Stimulated activated memory B cell treated with anti-CD40 and anti-IgM and Interleukin-4, amounts not matched to agents 10 μg/mL and 1 μg/mL and 100 μg/mL, for 72 hours (primary cell): ENCODE measurements at places on chromosomes 7 and 10.

DNA sequence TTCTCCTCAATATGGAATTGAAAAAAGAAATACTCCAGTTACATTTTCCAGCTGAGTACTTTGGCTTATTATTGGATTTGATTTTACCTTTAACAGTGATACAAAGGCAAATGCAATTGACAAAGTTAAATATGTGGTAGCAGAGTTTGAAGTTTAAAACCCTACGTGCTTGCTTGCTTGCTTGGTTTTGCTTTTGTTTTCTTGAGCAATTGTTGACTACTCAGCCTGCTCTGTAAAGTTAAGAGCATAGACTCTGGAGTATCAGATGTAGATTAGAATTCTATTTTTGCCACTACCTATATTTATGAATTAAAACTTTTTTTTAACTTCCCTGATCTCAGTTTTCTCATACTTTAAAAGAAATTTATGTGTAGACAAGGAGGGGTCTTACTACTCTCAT, 51.4 kb downstream of the PCDH15 start:
- ATAC-seq, result no peak

DNA sequence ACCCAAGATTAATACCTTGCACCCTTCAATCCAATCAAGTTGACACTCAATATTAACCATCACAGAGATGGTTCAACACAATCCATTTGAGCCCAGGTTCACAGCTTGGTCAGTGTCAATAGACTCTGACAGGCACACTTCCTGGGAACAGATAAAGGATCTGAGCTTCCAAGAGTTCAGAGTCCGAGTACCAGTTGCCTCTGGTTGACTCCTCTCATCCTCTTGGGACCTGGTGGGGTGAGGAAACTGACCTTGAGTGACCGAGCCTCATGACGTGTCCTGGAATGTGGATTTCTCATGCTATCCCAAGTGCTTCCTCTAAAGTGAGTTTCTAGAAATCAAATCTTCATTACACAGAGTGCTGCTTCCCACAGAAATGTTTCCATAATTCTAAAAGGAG, 162.0 kb downstream of the CYP26A1 start:
- no peak for ATAC-seq

DNA sequence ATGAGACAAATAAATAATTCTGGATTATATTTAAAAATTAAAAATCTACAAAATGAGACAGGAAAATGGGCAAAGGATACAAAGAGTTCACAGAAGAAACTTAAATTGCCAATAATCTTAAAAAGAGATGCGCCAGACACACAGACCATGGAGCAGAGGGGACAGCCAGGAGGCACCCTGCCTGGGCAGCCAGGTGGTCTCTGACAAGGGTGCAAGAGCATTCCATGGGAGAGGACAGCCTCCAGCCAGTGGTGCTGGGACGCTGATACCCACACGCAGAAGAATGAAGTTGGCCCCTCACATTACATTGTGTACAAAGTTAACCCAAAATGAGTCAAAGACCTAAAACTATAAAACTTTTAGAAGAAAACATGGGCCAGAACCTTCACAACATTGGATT, 106.3 kb downstream of the NKX6-2 start:
- no peak for ATAC-seq

- no peak for ATAC-seq
Observed at GRCh38 chr10:52644373-52645186, 128.0 kb downstream of the MBL2 start.

- no peak for ATAC-seq
Observed at GRCh38 chr7:158351481-158351880, 236.1 kb downstream of the PTPRN2 start.

GRCh38 chr10:88333248-88333630, 249.9 kb downstream of the RNLS start:
- no peak for ATAC-seq

DNA sequence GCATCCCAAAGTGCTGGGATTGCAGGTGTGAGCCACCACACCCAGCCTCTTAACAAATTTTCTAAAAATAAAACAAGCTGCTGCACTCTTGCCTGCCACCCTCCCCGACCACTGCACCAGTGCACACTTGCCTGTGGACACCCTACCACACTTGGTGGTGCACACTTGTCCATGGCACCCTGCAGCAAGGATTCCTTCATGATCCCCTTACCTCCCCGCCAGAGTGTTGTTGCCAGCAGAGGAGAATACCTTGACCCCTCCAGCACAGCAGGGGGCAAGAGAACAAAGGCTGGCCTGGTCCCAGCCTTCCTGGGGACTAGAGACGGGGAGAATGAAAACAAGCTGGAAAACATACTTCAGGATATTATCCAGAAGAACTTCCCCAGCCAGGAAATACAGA, 65.9 kb upstream of the KCND2 start:
- ATAC-seq, result no peak

GRCh38 chr10:86284355-86285105, 82.1 kb downstream of the GRID1 start:
- ATAC-seq, result no peak
